Epithelial cell of alveolus of lung (primary cell): ENCODE measurements at places on chromosomes 7 and 10. TPM values are rescaled to one million over a fixed set of nuclear protein-coding genes. Genes with fewer than 3 reads are reported as not detected.

SLC25A40 gene
- total RNA-seq, result 9.3 and 21.1 TPM in 2 replicates

DGKI gene
- 0.40 and 3.9 TPM in 2 replicates for total RNA-seq

ATG9B gene
- 0.13 and 0.64 TPM in 2 replicates for total RNA-seq

LAMB4 gene
- total RNA-seq, result 0.40 TPM in 1 of 2 replicates, not detected in the other

PTCD1 gene
- total RNA-seq, result 4.0 and 7.2 TPM in 2 replicates

PNLIPRP3 gene
- under 0.01 TPM in 1 of 2 replicates, not detected in the other for total RNA-seq

GPC2 gene
- 2.5 and 3.1 TPM in 2 replicates for total RNA-seq

NUTM2B gene
- total RNA-seq, result 0.39 and 1.8 TPM in 2 replicates

FAM25C gene
- not detected in 2 replicates for total RNA-seq

FOXP2 gene
- total RNA-seq, result 1.4 and 10.7 TPM in 2 replicates

UTF1 gene
- not detected in 2 replicates for total RNA-seq

PVRIG gene
- not detected in 2 replicates for total RNA-seq
